Natural killer cell (primary cell): ENCODE measurements at places on chromosomes 2 and 18.

- no peaks in the 10 kb centered on the region for H3K27me3 ChIP-seq
- H3K36me3 ChIP-seq = no peaks in the 10 kb centered on the region
- H3K27ac ChIP-seq = no peak overlapping the region
- no peak overlapping the region for H3K4me3 ChIP-seq
Measured at GRCh38 chr18:60684843-60685513, 312.4 kb upstream of the MC4R start.

DNA sequence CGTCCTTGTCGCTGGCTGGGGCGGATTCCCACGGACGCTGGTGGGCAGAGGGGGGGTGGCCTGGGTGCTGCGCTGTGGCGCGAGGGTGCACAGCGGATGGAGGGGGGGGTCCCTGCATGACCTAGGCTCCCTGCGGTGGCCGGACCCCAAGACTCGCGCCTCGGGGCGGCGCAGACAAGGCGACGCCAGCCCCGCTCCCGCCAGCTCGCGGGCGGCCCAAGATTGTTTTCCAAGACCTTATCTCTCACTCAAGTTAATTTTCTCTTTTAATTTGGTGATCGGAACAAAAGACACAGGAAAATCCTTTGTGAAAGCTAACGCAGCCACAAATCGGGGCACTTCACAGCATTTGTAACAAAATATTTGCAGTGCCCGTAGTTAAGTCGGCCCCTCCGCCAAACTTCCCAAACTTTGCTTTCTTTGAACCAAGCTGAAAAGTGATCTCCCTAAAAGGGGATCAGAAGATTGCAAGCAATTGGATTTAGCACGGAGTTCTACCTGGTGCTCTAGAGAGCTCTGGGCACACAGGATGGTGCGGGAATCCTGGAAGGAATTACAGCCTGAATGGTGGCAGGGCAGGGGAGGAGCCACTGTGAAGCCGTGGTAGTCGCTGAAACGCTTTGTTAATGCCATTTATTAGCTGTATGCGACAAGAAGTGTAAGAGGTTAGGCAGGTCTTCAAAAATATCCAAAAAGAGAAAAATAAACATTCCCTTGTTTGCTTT is 4.8 kb upstream of the ID2 start:
- no peak for DNase-seq
- peaks cover 39% of the 10 kb centered on the region for H3K4me1 ChIP-seq
- no peak overlapping the region for H3K27ac ChIP-seq
- no peaks in the 10 kb centered on the region for H3K36me3 ChIP-seq
- no peak overlapping the region for H3K4me3 ChIP-seq
- peaks cover 21% of the 10 kb centered on the region for H3K27me3 ChIP-seq

DNA sequence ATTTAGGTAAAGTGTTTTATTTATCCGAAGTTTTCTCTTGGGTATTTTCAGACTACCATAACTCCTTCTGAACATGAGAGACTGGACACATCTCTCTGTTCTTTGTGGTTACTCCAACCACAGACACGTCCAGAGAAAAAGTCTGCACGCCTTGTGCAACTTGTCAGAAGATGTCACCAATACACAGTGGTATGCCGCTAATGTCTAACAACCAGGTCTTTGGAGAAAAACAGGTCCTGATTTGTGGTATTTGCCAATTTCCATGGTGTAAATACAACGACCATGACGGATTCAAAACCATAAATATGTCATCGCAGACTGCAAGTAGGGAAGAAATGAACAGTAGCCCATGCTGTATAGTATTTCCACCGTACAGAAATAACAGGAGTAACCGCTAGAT is 620.6 kb upstream of the ID2 start:
- H3K36me3 ChIP-seq = no peaks in the 10 kb centered on the region
- H3K27me3 ChIP-seq = no peaks in the 10 kb centered on the region
- no peak overlapping the region for H3K4me3 ChIP-seq
- DNase-seq = no peak
- no peaks in the 10 kb centered on the region for H3K4me1 ChIP-seq

- no peak overlapping the region for H3K27ac ChIP-seq
- no peak for DNase-seq
- H3K36me3 ChIP-seq = no peaks in the 10 kb centered on the region
- H3K4me1 ChIP-seq = no peaks in the 10 kb centered on the region
- no peaks in the 10 kb centered on the region for H3K27me3 ChIP-seq
Measured at GRCh38 chr2:30414961-30415360, 32.1 kb upstream of the LCLAT1 start.

GRCh38 chr2:65835975-65836549 is 403.7 kb upstream of the SPRED2 start:
- no peak for DNase-seq
- no peak overlapping the region for H3K27ac ChIP-seq
- no peaks in the 10 kb centered on the region for H3K4me1 ChIP-seq
- H3K36me3 ChIP-seq = no peaks in the 10 kb centered on the region

DNA sequence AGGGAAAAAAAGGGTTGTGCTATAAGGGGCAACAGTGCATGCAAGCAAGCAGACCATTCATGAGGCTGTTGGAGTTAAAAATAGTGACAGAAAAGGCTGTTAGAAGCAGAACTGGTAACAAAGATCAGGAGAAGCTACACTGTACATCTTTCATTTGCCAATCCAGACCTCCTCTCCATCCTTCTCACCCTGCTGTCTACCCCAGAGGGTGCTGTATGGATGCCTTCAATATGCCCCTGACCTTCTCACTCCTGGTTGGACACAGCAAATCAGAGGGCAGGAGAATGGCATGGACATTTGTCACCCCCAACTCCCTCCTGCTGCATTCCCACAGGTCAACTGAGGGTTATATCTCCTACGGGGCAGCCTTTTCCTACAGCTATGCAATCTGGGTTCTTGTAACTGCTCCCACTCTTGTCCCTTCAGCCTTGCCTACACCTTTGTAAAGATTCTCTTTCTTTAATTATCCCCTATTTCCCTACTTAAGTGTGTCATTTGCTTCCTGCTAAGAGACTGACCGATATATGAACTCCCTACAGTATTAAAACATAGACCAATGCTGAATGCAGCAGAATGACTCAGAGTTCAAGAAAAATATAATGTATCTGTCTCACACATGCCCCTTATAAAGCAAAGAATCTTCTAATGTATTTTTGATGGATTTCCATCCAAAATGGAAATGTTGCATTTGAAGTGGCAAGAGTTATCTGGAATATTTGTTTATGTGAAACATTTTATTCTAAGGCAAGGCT is 169.2 kb upstream of the NCKAP5 start:
- H3K36me3 ChIP-seq = no peaks in the 10 kb centered on the region
- H3K4me1 ChIP-seq = no peaks in the 10 kb centered on the region
- DNase-seq = no peak
- H3K27me3 ChIP-seq = no peaks in the 10 kb centered on the region
- H3K27ac ChIP-seq = no peak overlapping the region

GRCh38 chr2:162623888-162624287 is 214.7 kb downstream of the KCNH7 start:
- DNase-seq = no peak
- H3K36me3 ChIP-seq = no peaks in the 10 kb centered on the region
- no peaks in the 10 kb centered on the region for H3K27me3 ChIP-seq
- H3K4me1 ChIP-seq = no peaks in the 10 kb centered on the region

DNA sequence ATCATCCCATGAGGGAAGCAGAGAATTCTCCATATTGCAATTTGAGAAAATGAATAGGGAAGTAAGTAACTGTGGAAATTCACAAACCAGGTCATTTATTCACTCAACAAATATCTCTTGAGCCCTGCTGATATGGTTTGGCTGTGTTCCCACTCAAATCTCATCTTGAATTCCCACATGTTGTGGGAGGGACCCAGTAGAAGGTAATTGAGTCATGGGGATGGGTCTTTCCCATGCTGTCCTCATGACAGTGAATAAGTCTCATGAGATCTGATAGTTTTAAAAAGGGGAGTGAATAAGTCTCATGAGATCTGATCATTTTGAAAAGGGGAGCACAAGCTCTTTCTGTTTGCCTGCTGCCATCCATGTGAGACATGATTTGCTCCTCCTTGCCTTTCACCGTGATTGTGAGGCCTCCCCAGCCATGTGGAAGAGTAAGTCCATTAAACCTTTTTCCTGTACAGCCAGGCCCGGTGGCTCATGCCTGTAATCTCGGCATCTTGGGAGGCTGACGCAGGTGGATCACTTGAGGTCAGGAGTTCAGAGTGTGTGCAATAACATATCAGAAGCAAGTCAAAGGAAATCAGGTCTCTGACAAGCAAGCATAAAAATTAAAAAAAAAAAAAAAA is 193.2 kb downstream of the NDUFA10 start:
- no peak overlapping the region for H3K4me3 ChIP-seq
- no peak for DNase-seq
- H3K4me1 ChIP-seq = no peaks in the 10 kb centered on the region
- H3K27me3 ChIP-seq = no peaks in the 10 kb centered on the region
- H3K27ac ChIP-seq = no peak overlapping the region

DNA sequence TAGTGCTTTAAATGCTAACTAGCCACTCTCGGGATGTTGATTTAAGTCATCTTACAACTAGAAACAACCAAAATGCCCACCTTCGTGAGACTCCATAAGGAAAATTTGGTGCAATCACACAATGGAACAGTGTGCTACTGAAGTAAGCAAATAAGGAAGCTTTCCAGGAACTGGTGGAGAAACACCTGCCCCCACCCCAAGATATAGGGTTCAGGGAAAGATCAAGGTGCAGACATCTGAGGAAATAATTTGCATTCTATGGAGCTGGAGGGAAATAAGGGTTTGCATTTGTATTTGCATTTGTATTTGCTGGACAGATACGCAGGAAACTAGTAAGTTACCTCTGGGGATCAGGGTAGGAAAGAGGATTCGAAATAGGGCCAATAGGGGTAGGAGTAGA is 90.9 kb downstream of the ACAA2 start:
- no peaks in the 10 kb centered on the region for H3K4me1 ChIP-seq
- no peak for DNase-seq
- no peak overlapping the region for H3K27ac ChIP-seq
- H3K27me3 ChIP-seq = peaks cover 4% of the 10 kb centered on the region

- peaks cover 79% of the 10 kb centered on the region for H3K36me3 ChIP-seq
- H3K27ac ChIP-seq = no peak overlapping the region
Measured at GRCh38 chr2:151459358-151459757, 49.7 kb downstream of the RIF1 start.

DNA sequence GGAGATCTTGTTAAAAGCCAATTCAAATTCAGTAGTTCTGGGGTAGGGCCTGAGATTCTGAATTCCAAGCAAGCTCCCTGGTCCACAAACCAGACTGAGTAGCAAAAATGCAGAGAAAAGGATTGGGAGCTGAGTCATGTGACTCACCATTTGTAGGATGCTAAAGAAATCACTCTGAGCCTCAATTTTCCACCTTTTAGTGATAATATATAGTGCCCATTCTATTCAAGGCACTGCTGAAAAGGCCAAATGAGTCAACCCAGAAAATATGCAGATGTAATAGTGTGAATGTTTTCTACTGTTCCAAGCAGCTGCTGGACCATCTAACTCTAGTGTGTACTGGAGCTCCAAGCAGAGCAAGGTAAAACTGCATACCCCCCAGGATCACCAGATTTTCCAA is 47.2 kb downstream of the SLC14A2 start:
- no peak overlapping the region for H3K4me3 ChIP-seq
- peaks cover 30% of the 10 kb centered on the region for H3K4me1 ChIP-seq
- H3K27me3 ChIP-seq = no peaks in the 10 kb centered on the region
- DNase-seq = no peak

GRCh38 chr2:197358931-197359330 is 48.4 kb upstream of the ANKRD44 start:
- no peak overlapping the region for H3K27ac ChIP-seq
- no peaks in the 10 kb centered on the region for H3K4me1 ChIP-seq
- no peak overlapping the region for H3K4me3 ChIP-seq
- H3K27me3 ChIP-seq = no peaks in the 10 kb centered on the region

DNA sequence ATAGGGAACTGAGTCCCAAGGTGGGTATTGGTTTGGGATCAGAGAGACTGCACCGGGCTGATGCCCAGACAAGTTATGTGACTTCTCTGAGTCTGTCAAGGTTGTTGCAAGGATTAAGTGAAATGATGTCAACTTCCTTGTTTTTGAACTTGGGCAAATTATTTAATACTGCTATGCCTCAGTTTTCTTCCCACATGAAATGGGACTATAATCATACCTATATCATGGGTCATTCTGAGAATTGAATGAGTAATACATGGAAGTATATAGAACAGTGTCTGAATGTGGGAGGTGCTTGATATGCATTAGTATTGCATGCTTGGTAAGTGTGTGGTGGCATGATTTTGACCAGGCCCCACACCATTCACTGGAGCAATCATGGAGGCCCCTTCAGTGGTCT is 99.0 kb downstream of the PRKCE start:
- H3K36me3 ChIP-seq = no peaks in the 10 kb centered on the region
- H3K4me3 ChIP-seq = no peak overlapping the region
- H3K4me1 ChIP-seq = no peaks in the 10 kb centered on the region
- no peak for DNase-seq
- H3K27ac ChIP-seq = no peak overlapping the region

DNA sequence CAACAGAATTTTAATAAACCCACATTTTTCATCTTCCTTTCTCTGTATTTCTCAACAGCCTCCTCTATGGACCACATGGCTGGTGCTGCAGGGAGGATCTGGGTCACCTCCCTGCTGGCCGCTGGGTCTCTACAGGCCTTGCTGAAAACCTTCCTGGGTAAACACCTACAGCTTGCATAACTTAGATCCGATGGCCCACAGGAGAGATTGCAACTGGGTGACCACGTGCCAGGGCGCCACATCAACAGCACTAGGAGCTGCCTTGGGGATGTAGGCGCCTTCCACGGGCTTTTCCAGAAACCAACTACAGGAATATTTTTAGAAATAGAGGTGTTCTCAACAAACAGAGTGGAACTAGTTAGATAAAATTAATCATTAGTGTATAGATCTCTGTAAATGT is 19.4 kb downstream of the TMEM18 start:
- no peak for DNase-seq
- H3K4me1 ChIP-seq = peaks cover 62% of the 10 kb centered on the region
- no peaks in the 10 kb centered on the region for H3K36me3 ChIP-seq
- no peak overlapping the region for H3K27ac ChIP-seq

GRCh38 chr2:219466816-219467735 is 31.6 kb upstream of the GMPPA start:
- H3K36me3 ChIP-seq = no peaks in the 10 kb centered on the region
- H3K27ac ChIP-seq = no peak overlapping the region
- H3K4me3 ChIP-seq = no peak overlapping the region
- H3K27me3 ChIP-seq = no peaks in the 10 kb centered on the region

GRCh38 chr2:75142081-75142480 is 57.2 kb downstream of the TACR1 start:
- no peak for DNase-seq
- H3K27me3 ChIP-seq = no peaks in the 10 kb centered on the region
- H3K4me1 ChIP-seq = no peaks in the 10 kb centered on the region
- no peak overlapping the region for H3K4me3 ChIP-seq
- no peak overlapping the region for H3K27ac ChIP-seq

DNA sequence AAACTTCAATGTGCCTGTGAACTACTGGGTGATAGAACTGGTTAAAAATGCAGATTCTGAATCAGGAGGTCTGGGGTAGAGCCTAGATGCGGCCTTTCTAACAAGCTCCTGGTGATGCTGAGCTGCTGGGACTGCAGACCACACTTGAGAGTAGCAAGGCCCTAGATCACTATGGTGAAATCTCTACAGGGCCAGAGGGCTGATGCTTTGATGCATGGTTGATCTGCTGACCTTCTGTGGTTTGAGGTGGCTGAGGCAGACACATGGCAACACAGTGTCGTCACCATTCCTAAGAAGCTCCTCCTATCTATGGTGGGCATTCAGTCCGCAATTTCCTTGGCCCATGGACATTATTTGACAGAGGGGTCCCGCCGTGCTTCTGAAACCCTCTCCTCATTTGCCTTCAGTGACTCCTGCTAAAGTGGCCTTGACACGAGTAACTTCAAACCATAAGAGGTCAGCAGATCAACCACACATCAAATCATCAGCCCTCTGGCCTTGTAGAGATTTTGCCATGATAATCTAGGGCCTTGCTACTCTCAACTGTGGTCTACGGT is 19.8 kb downstream of the CCDC68 start:
- no peak overlapping the region for H3K27ac ChIP-seq
- H3K36me3 ChIP-seq = no peaks in the 10 kb centered on the region
- H3K4me1 ChIP-seq = no peaks in the 10 kb centered on the region
- no peak for DNase-seq
